Stimulated activated CD8-positive, alpha-beta memory T cell treated with anti-CD3 and anti-CD28 coated beads, Interleukin-4, amount 100 ng/mL, for 1 hour (primary cell): ENCODE measurements at places on chromosomes 5 and 9.

- DNase-seq: no peak
Measured at GRCh38 chr9:95587021-95587964, 70.5 kb upstream of the PTCH1 start.

GRCh38 chr9:96417661-96418082 is 498 bp downstream of the ZNF367 start:
- no peak for DNase-seq

DNA sequence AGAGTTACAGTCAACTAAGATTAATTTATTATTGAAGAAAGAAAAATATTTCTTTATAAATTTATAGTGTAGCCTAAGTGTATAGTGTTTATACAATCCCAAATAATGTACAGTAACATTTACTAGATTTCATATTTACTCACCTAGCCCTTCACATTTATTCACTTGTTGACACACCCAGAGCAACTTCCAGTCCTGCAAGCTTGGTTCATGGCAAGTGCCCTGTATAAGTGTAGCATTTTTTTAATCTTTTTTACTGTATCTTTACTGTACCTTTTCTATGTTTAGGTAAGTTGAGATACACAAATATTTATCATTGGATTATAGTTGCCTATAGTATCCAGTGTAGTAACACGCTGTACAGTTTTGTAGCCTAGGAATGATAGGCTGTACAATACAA is 119.9 kb downstream of the SPATA31D1 start:
- no peak for DNase-seq

- DNase-seq: no peak
Measured at GRCh38 chr5:117945258-117945657, 1043.1 kb downstream of the DTWD2 start.

DNA sequence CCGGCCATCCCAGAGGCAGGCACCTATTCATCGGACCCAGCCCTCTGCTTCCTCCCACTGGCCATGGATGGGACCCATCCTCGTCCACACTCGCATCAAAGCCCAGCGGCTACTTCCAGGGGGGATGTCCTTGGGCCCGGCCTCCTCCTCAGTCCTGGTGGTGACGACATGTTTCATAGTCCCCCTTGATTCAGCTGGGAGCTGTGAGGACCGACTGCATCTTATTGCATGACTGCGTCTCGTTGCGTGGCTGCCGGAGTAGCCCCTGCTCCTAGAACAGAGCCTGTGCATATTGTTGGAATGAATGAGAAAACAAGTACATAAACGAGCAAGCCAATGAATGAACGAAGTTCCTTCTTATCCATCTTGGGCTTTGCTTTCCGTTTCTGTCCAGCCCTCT is 12.8 kb downstream of the NCS1 start:
- no peak for DNase-seq

DNA sequence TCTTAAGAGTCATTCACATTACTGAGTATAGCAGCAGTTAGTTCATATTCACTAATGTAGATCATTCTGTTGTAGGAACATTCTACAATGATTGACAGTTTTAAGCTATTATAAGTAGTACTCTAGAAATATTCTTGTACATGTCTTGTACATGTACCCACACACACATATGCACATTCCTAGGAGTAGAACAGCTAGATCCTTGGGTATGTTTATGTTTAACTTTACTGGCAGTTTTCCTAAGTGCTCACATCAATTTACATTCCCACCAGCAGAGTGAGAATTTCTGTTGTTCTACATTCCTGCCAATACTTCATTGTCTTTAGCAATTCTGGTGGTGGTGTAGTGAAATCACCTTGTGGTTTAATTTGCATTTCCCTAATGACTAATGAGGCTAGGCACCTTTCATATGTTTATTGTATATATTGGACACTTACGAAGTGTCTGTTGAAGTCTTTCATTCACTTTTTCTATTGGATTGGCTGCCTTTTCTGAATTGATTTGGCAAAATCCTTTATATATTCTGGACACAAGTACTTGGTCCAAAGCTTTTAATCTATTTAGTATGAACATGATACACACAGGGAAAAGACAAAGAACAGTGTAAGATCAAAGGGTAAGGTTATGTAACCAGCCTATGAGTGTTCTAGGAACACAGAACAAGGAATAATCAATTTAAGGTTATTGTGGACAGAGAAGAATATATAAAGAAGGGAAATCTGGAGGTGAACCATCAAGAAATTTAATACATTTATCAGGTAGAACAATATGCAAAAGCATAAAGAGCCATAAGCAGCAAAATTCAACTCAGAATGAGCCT is 95.6 kb downstream of the MLLT3 start:
- no peak for DNase-seq
